ENCODE measurements at places on chromosomes 1 and 21.

- DNase-seq = no peak
Observed at GRCh38 chr1:159431904-159432303, at the start of gene OR10J4. Gene OR10J4, plus strand, starts transcription at chr1:159432204.

GRCh38 chr1:93395195-93395594 is 49.5 kb downstream of the DR1 start:
- DNase-seq = no peak

- DNase-seq = no peak
Observed at GRCh38 chr1:174789399-174789798, 210.3 kb upstream of the CACYBP start.

GRCh38 chr1:221184131-221184794 is 305.0 kb downstream of the HLX start:
- no peak for DNase-seq

- DNase-seq = no peak
Observed at GRCh38 chr1:186858923-186859322, 30.2 kb downstream of the PLA2G4A start.

- no peak for DNase-seq
Observed at GRCh38 chr1:177451191-177451590, 280.4 kb downstream of the BRINP2 start.

GRCh38 chr1:24178407-24178806 is 8.7 kb downstream of the IFNLR1 start:
- DNase-seq = no peak

DNA sequence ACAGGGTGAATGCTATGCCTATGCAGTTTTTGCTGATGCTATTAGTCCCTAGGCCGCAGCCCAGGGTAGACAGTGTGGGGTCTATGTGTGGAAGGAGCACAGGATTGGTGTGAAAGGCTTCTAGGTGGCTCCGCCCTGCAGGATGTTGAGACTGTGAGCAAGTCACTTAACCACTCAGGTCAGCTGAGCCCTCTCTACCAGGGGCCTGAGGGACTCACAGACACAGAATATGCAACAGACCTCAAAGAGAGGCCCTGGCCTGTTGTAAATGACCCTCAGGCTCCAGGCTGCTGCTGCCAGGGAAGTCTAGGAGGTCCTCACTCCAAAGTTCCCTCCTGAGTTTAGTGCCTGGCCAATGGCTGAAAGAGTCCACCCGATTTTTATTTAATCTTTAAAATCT is 11.0 kb downstream of the NHLH2 start:
- no peak for DNase-seq

GRCh38 chr1:157734321-157734720 is 33.8 kb upstream of the FCRL3 start:
- no peak for DNase-seq

DNA sequence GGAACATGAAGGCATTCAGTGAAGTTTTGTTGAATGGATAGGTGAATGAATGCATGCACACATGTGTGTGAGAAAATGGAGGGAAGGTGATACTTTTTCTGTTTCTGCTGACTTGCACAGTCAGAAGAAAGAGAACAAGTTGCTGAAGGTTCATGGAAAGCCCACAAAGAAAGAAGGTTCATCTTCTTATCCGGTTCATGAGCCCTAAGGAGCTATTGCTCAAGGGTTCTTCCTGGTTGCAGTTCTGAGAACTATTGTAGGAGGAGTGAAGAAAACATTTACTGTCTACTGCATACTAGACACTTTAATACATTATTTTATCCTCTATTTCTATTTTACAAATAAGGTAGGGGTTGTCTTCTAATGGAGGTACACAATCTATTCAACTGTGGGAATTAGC is 13.4 kb upstream of the NIBAN1 start:
- no peak for DNase-seq

DNA sequence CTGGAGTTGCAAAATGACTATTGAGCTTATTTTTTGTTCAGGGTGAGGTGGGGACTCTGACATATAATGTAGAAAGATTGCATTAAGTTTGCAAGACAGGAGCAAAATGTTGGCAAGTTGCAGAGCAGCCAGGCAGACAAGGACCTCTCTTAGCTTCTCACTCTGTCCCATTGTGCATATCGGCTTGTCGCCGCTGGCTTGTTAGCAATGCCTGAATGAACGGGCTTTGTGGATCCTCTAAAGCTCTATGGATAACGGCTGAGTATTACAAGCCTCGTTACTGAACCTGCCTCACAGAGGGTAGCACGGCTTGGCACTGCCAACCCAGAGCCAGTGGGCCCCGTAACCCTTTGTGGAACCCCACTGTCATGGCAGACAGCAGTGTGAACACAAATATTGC is 68.4 kb downstream of the TNR start:
- no peak for DNase-seq

DNA sequence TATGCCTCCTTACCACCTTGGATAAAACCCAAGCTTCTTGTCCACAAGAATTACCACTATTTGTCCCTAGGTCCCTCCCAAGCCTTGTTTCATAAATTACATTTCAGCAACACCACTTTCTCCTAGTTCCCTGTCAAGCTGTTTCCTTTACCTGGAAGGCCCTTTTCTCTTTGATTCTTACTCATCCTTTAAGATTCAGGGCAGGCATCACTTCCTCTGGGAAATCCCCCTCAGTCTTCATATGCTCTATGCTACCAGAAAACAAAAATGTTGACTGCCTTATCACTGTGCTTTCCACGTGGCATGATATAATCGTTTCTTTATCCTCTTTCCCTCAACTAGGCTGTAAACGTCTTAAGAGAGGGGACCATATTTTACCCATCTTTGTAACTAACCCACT is 102.7 kb downstream of the LYST start:
- no peak for DNase-seq

GRCh38 chr1:21292984-21293536 is 2.8 kb upstream of the ECE1 start:
- no peak for DNase-seq

GRCh38 chr1:218990019-218990418 is 183.7 kb upstream of the LYPLAL1 start:
- DNase-seq = no peak

DNA sequence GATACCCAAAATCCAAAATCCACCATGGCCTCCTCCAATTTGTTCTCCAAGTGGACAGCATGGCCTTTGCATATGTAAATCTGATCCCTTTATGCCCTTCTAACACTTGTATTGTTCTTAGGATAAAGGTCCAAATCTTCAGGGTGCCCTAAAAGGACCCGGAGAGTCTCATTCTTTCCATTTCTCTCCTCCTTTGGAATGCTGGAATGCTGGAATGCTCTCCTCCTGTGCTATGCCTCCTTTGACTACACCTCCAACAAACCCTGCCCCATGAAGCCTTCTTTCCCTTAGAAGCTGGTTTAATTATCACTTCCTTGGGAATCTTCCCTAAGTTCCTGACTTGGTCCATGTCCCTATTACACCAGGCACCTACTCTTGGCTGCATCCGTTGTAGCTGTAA is 484.8 kb upstream of the RUNX1 start:
- no peak for DNase-seq

DNA sequence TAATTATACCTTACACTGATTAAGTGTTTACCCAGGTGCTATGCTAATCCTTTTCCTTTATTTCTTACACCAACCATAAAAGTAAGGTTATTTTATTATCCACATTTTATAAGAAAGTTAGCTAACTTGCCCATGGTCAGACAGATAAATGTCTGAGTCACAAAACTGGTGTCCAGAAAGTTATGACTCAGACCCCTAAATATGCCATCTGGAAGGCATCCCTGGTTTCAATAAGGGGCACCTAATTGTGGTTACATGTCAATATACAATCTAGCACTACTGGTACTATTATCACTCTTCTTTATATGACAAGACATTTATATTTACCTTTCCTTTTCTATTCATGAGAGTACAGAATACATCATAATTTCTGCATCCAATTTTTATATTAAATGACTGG is 496.5 kb upstream of the ADGRL2 start:
- no peak for DNase-seq

- DNase-seq = no peak
Observed at GRCh38 chr1:24968941-24969585, 39.0 kb upstream of the RUNX3 start.

- no peak for DNase-seq
Observed at GRCh38 chr1:35477870-35478269, 79.3 kb downstream of the KIAA0319L start.

DNA sequence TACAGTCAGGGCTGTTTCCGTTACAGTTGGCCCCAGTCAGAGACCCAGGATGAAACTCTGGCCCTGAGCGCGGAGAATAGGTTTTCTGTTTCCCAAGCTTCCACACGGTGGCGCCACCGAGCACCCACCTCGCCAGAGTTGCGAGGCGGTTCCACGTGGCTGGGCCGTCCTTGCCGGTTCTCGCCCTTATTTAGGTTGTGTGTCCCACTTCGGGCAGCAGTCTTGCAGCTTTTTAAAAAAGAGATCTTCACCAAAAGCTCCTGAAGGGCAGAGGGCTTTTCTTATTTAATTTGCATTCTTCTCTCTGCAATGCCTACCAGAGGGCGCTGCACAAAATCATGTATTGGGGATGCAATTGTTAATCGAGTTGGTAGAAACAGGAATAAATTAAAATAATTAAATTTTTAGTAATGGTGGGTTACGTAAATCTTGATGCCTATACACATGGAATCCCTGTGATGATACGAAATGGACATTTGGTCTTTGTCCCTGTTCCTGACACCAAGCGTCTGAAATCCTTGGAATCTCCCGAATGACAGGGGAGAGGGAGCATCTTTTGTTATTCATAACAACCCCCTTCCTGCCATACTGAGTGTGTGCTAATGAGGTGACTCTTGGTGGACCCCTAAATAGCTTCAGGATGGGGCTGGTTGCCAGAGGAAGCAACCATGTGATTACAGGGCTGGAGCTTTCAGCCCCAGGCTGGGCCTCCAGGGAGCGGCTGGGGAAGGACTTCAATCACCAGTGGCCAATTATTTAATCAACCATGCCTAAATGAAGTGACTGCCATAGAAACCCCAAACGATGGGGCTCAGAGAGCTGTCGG is 5.6 kb upstream of the S100A7 start:
- DNase-seq = peak; percentile 68

GRCh38 chr1:69648486-69648885 is 80.8 kb downstream of the LRRC7 start:
- no peak for DNase-seq

GRCh38 chr1:91381844-91382243 is 22.8 kb downstream of the HFM1 start:
- DNase-seq = no peak

DNA sequence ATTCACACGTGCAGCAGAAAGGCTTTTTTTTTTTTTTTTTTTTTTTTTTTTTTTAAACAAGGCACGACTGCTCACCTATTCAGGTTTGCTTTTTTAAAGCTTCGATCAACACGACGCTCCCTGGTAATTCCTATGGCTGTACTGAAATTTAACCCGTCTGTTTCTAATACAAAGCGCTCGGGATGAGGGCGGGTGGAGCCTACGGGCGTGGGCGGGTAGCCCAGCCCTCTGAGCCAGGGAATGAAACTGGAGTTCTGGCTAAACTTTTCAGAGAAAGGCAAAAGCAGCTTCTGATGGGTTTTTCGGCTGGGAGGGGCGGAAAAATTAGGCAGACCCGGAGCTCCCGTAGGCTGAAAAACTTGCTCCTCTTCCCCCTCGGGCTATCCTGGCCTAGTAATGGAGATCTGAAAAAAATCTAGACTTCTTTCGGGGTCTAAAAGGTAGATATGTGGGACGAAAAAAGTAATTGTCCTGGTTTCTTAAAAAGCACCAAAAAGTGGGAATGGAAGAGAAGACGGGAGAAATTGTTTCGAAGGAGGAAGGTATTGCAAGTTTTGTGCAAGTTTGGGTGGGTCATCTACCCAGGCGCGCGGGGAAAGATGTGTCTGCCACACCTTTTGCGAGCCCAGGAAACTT is 7.4 kb downstream of the NR5A2 start:
- DNase-seq = no peak

DNA sequence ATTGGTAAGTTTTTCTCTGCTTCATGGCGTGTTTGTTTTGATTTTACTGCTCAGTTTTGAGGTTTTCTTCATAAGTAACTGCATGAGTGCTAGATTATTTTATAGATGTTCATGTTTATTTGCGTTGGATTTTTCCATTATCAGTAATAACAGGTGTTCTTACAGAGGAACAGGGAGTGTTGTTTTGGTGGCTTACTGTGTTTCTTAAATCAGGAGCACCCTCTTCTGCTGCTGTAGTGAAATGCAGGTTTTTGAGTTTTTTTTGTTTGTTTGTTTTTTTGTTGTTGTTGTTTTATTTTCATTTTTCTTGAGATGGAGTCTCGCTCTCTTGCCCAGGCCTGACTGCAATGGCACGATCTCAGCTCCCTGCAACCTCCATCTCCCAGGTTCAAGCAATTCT is 32.6 kb downstream of the CTBS start:
- DNase-seq = peak; percentile 29

DNA sequence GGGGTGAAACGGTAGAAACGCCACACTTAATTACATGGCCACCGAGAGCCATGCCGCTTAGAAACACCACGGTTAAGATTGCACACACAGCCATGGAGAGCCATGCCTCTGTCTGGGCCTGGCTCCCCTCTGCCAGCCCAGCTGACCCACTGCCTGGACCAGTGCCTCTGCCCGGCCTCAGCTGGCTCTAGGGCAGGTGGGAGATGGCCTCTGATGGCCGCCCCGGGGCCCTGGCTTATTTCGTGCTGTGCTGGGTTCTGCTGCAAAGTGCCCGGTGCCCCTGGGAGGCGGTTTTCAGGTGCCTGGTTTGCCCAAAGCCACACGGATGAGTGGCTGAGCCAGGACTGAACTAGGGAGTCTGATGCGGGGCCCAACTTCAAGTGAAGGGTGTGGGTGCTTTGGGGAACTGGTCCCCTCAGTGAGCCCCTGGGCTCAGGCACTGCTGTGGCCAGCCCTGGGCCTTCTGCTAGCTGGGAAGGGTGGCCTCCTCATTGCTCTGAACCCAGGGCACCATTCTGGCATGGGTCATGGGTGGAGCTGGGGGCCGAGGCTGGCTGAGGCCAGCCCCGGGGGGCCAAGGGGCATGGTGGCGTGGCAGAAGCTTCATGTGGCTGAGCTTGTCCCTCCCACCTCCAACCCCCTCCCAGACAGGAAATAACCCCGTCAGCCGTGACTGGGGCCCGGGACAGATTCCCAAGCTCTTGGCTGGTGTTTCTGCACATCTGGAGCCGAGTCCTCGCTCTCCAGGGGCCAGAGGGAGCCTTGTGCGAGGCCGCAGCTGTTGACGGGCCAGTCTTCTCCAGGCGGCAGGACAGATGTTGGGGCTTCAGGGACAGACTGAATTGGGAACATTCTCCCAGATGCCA is 1.9 kb upstream of the GPR153 start:
- DNase-seq = no peak

GRCh38 chr1:50415235-50416149 is 7.8 kb downstream of the DMRTA2 start:
- no peak for DNase-seq
